Activated naive CD4-positive, alpha-beta T cell (primary cell): ENCODE measurements at places on chromosomes 12 and 14.
A peak's percentile ranks its signal among the peaks of the same experiment; 100 is the strongest.

GRCh38 chr12:19909418-19909817 lies 458.9 kb upstream of the PDE3A start:
- no peak for DNase-seq

DNA sequence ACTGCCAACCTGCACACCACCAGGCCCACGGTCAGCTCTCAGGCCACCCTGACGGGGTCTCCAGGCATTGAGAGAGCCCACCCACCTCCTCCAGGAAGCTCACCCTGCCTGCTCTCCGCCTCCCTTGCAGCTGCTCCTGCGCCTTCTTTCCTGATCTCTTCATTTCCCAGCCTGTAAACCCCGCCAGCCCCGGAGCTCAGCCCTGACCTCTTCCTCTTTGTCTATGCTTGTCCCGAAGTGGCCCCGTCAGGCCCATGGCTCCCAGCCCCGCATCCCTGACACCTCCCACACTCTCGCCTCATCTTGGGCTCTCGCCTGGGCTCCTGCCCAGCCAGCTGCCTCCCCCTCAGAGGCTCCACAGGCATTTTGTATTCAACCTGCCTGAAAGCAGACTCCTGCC lies 139.3 kb downstream of the CALM1 start:
- no peak for DNase-seq

DNA sequence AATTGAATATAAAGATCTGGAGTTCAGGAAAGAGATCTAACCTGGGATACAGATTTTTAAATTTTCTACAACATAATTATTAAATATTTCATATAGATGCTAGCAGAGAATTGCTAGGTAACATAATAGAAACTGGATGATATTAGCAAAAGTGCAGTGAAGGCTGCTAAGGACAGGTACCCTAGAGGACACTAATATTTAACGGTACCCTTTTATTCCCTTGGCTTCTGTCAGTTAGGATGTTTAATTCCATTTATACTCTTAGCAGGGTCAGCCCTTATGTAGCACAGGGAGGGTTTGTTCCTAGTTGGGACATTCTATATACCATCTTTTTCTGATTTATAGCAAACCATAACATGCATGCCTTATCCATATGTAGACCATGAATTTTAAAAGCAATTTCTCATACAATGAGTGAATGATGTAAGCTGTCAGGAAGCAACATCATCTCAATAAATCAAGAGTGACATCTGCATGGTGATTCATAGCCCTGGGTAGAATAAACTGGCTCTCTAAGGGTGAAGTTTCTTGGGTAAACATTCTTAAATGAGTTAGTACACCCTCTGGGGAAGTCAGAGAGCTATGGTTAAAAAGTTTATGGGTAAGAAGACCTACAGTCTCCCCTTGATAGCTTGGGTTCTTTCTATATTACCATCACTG lies 404.4 kb upstream of the MGAT4C start:
- no peak for DNase-seq

DNA sequence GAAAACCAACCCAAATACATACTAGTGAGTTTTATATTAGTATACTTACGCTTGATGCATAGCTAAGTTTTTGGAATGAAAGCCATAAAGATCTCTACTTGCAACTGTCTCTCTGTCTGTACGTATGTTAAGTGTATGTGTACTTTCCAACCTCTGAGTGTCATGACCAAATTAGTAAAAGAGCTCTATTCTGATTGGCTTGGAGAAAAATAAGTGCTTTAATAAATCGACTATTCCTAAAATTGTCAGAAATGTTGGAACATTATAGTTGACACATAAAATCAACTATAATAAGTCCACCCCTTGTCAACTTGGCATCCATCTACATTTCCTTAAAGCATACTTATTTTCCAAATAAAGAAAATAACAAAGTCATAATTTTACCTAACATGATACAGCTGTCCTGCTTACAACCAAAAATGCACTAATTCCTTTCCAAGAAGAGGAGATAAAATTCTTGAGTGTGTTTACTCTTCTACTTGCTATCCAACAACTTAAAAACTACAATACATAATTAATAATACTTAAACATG lies 507.4 kb upstream of the ATP2B1 start:
- DNase-seq: no peak

GRCh38 chr12:50606675-50607375 lies 102.0 kb downstream of the DIP2B start:
- no peak for DNase-seq

DNA sequence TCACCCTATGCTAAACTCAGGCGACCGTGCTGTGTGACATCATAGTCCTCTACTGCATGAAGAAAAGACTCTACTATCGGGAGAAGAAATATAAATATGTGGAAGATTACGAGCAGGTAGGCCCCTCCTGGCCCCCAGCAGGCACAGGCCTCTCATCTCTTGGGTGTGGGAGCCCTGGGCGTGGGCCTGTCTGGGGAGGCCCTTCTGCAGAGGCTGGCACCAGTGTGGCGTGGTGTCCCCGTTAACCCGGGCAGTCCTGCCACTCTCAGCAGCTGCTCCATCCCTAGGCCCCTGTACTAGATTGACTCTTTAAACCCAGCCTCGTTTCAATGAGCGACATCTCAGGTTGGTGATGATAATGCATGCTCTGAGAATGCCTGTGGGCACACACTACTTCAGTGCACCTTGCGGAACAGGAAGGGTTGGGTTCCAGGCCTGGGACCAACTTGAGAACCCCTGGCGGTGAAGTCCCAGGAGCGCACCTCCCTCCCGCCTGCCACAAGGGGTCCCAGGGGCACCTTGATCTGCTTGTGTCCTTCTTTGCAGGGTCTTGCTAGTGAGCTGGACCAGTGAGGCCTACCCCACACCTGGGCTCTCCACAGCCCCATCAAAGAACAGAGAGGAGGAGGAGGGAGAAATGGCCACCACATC lies 23.2 kb downstream of the P2RX4 start:
- DNase-seq: no peak

DNA sequence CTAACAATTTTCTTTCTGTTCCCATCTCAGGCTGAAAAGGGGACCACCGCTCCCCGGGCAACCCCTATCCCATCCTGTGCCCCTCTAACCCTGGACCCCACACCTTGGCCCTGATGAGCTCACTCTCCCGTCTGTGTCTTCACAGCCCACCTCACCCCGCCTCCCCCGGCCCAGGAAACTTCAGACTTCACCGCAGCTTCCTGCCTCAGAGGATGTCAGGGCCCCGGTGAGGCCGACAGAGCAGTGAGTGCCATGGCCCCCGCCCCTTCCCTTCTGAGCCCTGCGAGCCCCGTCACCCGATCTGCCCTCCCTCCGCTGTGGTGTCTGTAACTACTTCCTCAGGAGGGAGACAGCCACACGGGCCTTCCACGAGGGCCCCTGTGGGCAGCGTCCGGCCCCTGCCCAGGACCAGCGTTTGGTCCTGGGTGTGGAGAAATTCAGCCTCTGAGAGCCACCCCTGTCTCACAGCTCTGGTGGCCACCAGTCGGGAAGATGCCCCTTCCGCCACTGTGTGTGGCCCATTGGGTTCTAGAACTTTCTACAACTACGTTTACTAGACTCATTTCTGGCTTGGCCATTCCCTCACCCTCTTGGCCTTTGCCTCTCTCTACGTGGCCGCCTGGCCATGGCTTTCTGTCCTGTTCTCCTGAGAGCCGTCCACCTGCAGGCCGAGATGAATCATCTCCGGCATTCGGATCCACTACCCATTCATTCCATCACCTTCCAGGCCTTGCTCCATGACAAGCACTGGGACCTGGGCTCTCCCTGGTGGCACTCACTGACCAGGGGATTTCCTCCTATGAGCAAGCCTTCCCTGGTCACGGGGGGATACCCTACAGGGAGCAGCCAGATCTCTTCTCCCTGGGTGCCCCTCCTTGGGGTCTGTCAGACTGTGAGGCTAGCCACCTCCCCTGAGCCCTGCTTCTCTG lies 3.4 kb downstream of the RHOF start:
- peak; percentile 82 for DNase-seq

DNA sequence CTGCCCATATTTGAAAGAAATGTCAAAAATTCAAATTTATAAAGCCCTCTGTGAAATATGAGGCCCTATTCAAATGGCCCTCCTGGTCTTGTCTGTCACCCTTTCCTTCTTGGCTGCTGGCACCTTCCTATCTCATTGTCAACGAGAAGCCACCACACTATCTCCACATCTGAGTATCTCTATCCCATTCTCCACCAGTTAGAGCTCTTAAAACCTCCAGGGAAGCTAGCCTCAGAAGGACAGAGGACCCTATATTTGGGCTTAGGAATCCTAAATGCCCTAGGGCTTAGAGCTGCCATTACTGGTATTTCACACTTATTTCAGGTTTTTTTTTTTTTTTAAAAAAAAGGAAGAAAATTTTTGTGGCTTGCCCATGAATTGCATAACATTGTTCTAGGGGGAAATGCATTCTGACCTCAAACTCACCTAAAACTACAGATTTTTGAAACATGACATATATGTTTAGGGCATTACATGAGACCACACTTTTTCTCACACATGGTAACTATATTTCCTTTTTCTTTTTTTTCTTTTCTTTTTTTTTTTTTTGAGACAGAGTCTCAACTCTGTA lies 25.0 kb downstream of the SLC25A21 start:
- no peak for DNase-seq

GRCh38 chr12:116123451-116124258 lies 153.8 kb downstream of the MED13L start:
- DNase-seq: no peak

- DNase-seq: no peak
These were observed 110.1 kb downstream of the SAMD4A start for GRCh38 chr14:54676812-54677708.

DNA sequence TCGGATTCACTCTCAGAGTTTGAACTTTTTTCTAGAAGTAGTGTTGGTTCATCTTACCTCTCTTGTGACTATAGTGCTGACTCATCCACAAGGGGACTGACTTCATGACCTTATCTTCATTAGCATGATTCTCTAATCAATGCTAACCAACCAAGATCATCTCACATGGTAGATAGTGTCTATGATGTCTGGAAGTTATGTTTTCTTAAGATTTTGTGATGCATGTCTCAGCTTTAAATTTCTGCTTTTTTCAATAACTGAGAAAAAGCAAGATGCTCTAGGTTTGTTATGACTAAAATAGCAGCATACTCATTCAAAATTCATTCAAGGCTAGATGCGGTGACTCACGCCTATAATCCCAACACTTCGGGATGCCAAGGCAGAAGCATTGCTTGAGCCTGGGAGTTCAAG lies 12.3 kb upstream of the SLC35E3 start:
- DNase-seq: no peak

DNA sequence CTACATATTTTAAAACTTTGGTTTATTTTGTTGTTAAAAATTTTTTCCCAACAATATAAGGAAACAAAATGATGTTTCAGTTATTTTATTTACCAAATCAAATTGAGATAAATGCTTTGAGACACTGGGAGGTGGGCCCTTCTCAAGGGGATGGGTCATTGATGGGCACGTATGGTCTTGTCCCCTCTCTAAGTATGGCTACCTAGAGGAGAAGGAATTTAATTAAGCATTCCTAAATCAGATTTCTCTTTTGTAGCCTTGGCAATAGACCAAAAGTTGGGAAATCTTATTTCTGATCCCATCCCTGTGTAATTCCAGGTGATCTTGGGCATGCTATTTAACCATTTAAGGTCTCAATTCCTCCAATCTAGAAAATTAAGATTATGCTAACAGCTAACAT lies 79.0 kb downstream of the SCN8A start:
- DNase-seq: no peak

DNA sequence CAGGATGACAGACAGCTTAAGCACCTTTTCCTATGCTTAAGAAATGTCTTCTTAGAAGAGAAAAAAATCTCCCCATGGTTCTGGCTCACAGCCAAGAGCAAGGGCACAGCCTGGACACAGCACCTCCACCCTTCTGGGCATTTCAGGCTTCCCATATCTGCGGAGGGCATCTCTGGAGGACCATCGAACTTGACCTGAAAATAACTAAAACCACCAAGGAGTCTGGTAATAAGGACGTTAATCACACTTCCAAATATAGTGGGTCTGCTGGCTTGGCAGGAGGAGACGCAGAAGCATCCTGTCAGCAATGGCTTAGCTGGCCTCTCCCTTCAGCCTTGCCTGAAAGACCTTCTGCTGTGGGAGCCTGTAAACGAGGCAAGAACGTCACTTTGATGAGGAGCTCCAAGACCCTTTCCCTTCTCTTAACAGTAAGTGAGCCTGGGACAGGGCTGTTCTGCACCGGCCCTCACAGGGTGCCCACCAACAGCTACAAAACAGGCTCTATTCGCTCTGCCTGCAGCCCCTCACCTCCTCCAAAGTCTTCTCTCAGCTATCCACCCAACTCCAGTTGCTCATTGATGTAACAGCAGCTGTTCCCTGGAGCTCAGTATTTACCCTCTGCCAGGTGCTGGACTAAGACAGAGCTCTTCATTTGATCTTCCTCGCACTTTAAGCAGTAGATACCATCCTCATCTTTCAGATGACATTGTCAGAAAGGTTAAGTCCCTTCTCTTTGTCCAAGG lies 13.2 kb downstream of the SETD3 start:
- no peak for DNase-seq
